NCI-H526 (cell line): ENCODE measurements at places on chromosomes 5 and 9.

DNA sequence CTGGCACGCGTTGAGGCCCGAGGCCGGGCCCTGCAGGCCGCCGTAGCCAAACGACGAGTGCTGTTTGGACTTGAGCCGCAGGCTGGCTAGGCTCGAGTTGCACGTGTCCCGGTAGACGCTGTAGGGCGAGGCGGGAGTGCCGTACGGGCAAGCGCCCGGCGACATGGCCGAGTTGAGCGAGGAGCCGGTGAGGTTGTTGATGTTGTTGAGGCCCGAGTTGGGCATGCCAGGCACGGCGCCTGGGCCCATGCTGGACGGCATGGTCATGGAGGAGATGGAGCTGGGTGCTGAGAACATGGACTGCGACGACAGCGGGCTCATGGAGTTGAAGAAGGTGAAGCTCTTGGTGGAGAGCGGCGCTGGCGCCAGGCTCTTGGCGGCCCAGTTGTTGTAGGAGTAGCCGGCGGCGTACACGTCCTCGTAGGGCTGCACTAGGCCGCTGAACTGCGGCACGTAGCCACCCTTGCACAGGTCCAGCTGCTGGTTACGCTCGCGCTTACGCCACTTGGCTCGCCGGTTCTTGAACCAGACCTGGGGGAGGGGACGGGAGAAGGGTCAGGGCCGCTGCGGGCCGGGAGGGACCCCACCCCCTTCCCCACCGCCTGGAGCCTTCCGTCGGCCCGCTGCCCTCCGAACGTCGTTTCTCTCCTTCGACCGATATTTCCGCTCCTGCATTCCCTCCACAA lies 5.1 kb downstream of the PITX1 start:
- no peak for DNase-seq

DNA sequence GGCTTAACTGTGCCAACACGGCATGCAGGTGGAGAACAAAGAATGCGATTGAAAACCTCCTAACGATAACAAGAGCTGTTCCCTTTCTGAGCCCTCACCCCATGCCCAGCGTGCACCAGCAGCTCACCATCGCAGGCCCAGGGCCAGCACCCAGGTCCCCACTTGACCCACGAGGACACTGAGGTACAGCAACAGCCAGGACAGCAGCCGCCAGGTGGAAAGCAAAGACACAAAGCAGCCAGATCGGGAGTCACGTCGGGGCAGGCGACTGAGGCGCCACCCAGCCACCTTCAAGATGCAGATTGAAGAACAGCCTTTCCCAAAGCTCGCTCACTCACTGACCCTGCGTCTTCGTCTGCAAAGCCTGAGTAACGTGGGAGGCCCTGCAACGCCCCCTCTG lies 6.9 kb upstream of the SEC16A start:
- DNase-seq: no peak

DNA sequence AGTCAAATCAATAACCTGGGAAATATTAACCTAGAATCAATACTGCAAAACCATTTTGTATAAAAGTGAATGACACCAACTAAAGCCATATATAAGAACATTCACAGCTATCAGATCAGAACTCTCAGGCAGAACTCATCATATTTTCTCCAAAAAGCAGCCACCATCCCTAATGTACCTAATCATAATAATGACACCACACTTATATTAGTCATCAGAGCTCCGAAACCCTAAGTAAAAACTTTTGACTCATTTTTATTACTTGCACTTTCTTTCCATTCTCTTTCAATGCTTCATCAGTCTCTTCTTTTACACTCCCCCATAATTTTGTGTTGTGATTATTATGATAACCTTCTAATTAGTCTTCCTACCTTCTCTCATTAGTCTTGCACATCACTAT lies 45.3 kb downstream of the INSL6 start:
- no peak for DNase-seq

GRCh38 chr5:66516550-66516949 lies 79.6 kb upstream of the MAST4 start:
- DNase-seq: no peak

DNA sequence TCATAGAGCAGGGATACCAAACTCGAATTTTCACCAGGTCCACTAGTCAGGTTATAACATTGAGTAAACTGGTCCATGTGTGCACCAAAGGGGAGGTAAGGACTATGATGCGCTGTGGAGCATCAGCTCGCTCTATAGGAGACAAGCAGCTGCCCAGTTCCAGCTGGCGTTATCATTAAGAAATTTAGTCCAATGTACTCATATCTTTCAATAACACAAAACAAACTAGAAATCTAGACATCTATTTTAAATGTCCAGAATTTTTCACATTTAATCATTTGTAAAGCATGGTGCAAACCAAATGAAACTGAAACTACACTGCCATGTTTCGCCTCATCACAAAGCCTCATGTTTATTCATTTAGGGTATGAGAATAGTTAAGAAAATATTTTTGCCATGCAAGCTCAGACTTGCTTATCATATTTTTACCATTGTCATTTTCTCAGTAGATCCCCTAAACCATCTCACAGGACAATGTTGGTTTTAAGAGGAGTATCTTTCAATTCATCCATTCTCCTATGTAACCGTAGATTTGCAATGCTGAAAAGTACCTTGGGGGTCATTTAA lies 50.9 kb downstream of the ZNF474 start:
- no peak for DNase-seq

DNA sequence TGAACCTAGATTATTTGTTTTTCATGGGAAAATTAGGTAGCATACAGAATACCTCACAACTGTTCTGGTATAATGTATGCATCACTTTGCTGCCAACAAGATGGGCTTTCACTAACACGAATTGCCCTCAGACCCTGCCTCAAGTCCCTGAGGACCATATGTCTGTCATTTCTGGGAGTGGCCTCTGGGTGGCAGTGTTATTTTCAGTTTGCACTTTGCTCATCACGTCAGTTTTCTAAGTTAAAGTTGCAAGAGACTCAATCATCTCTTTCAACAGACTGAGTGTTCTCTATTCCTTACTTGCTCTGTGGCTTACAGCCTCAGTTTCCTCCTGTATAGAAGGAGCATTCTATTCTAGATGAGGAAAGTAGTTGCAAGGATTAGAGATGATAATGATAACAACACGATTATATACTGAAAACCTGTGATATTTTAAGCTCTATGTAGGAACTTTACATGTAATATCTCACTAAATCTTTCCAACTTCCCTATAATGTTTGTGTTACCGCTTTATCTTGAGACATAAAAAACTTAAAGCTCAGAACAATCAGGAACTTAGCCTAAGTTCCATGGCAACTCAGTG lies 55.7 kb downstream of the TSSK1B start:
- peak; percentile 25 for DNase-seq

- DNase-seq: no peak
Measured at GRCh38 chr5:14251733-14252132, 108.6 kb downstream of the TRIO start.

- no peak for DNase-seq
Measured at GRCh38 chr5:100694100-100694499, 158.9 kb downstream of the FAM174A start.
